ENCODE measurements at places on chromosomes 1 and 21. TPM values are rescaled to one million over a fixed set of nuclear protein-coding genes. Genes with fewer than 3 reads are reported as not detected.

Gene AMPD1
- total RNA-seq, result not detected

GRCh38 chr1:203025686-203026030 is 633 bp upstream of the PPFIA4 start:
- DNase-seq, result no peak

Gene LMOD1
- 50.1 TPM for total RNA-seq

DNA sequence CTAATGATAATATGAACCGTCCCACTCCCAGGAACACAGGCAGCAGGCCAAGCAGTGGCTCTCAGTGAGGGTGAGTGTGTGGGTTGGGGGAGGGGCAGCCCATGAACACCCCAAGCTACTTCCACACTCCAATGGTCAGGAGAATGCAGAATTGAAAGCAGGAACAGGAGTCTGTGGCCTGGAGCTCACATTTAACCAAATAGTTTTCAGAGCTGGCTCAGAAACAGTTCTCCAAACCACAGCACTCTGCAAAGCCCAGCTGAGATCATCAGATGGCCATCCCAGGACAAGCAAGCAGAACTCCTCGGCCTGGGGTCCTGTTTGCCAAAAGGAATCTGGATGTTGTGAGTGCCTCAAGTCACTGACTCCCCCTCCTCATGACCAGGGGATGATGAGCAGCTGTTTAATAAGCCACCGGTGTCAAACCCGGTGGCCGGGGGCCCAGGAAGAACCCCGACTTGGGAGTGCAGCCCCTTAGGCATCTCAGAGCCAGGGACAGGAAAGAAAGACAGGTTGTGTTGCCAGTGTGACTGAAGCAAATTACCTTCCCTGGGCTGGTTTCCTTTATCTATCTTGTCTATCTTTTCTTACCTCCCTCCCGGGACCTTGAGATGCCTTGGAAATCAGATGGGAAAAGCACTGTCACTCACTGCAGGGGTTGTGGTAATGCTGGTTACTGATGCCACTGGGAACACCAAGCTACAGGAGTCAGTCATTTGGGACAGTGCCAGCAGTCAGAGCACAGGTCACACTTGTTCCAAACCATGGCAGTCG is 20.4 kb downstream of the DEGS1 start:
- DNase-seq, result peak; percentile 44

GRCh38 chr1:53495633-53496345 is 36.6 kb downstream of the DMRTB1 start:
- DNase-seq, result no peak

DNA sequence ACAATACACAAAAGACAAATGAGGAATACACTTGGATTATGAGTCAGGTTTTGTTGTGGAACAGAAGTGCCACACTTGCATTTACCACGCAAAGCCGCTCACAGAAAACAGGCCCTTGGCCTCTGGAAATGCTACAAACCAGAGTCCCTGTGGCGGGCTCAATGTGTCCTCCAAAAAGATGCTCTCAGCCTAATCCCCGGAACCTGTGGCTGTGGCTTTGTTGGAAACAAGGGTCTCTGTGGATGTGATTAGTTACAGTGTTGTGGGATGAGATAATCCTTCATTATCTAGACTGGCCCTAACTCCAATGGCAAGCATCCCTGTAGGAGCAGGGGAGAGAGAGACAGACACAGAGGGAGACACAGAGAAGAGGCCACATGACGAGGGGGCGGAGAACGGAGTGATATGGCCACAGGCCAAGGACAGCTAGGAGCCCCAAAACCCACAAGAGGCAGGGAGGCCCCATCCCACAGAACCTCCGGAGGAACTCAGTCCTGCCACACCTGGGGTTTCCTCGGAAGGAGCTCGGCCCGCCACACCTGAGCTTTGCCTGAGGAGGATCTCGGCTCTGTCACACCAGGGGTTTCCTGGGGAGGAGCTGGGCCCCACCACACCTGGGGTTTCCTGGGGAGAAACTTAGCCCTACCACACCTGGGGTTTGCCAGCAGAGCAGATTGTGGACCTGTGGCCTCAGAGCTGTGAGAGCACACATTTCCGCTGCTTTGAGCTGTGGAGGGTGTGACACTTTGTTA is 55.4 kb downstream of the NPHP4 start:
- DNase-seq, result no peak

DNA sequence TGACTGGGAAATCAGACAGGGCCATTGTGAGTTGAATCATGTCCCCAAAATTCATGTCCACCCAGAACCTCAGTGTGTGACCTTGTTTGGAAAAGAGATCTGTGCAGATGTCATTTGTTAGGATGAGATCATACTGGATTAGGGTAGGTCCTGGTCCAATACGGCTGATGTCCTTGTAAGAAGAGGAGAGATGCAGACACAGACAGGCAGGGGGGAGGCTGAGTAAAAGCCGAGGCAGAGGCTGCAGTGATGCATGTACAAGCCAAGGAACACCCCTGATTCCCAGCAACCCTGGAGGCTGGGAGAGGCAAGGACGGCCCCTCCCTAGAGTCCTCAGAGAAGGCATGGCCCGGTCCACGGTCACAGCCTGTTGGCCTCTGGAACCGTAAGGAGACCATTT is 15.9 kb upstream of the NPPB start:
- no peak for DNase-seq

Gene RIPPLY3
- under 0.01 TPM for total RNA-seq

DNA sequence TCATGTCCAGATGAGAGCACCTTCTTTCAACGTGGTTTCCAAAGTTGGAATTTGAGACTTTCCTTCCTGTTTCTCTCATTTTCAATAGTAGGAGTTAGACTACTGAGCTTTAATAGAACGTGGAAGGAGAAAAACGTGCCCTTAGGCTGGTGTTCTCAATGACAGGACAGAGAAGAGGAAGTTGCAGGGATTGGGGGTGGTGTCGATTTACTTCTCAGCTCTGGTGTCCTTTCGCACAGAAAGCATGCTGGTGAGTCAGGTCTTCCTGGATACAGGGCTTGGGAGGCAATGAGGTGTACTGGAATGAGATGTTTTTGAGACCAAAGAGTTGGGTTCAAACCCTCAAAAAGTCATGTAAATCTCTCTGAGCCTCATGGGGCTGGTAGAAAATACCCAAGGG is 67.1 kb downstream of the HIVEP3 start:
- DNase-seq, result peak; percentile 47

DNA sequence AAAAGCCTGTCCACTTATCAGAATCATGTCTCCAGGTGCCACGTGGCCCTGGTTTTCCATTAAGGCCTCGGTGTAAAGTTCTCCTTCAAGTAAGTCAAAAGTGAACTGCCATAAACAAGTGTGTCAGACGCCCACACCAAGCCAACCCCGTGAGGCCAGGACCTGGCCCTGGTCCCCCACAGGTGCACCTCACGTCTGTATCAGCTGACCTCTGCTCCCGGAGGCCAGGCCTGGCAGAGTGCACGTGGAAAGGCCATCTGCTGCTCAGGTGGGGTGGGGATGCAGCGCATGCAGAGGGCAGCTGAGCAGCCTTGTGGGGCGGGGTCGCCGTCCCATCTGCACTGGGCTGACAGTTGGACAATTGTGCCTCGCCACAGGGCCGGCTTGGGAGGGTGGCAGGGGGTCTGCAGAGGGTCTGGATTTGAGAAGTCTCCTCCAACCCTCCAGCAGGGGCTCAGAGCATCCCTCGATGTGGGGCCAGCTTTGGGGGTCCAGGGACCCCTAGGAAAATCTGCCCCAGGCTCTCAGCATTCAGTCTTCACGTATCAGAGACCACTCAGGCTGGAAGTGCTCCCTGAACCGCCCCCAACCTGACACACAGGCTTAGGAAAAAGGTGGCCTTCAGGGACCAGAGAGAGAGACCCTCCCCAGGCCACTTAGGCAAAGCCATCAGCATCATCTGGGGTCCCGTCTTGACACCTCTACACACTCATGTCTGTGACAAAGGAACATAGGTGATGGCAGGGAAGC is 3.0 kb downstream of the SLC19A1 start:
- no peak for DNase-seq

Gene KRTAP12-2
- not detected for total RNA-seq

DNA sequence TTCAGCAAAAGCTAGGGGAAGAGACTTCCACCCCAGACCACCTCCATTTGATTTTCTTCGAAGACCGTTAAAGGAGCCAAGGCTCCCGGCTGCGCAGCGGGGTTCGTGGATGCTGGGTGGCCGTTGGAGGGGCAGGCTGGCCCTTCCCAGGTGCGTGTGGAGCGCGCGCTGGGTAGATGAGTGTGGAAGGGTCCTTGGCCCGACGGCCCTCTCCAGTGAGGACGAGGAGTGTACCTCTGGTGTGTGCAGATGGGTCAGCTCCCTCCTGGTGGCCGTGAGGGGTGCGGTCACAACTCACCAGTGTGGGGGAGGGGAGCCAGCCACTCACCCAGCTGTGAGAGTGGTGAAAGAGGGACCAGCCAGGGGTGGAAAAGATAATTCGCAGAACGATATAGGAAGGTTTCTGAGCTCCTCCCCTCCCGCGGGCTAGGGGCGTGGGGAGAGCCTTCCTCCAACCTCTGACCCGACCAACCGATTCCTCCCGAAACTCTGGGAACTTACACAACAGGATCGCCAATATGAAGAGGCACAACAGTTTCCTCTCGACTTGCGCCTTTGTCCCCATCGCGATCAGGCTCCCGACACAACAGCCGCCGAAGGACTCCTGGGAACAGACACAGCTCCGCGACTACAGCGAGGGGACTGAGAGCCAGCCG is at the start of gene F11R:
Gene F11R, minus strand, starts transcription at position 644 of the 656 bp plus-strand sequence. Its CDS starts 79 bp downstream, at position 565.
- DNase-seq, result peak; percentile 49

- no peak for DNase-seq
Observed at GRCh38 chr1:115643666-115644065, 1.9 kb downstream of the VANGL1 start.

Gene RAP1GAP
- not detected for total RNA-seq

- peak; percentile 58 for DNase-seq
Observed at GRCh38 chr1:224651188-224651587, 35.1 kb downstream of the CNIH3 start.

GRCh38 chr1:201591981-201592380 is 53.1 kb downstream of the NAV1 start:
- DNase-seq, result no peak

DNA sequence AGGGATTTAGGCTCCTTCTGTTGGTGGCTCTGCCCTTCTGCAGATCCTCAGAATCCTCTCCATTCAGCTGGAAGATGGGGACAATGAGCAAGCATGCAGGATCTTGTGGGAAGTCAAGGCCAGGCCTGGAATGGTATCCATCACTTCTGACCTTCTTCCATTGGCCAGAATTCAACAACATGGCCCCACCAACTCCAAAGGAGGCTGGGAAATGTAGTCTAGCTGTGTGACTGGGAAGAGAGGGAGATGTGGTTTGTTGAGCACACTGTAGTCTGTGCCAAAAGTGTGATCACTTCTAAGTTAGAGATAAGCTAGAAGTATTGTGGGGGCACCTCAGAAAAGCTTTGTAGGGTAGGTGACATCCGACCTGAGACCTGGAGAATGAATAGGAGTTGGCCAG is 60.4 kb upstream of the WNT4 start:
- DNase-seq, result no peak

GRCh38 chr1:80310703-80311245 is 1304.2 kb upstream of the ADGRL4 start:
- no peak for DNase-seq

DNA sequence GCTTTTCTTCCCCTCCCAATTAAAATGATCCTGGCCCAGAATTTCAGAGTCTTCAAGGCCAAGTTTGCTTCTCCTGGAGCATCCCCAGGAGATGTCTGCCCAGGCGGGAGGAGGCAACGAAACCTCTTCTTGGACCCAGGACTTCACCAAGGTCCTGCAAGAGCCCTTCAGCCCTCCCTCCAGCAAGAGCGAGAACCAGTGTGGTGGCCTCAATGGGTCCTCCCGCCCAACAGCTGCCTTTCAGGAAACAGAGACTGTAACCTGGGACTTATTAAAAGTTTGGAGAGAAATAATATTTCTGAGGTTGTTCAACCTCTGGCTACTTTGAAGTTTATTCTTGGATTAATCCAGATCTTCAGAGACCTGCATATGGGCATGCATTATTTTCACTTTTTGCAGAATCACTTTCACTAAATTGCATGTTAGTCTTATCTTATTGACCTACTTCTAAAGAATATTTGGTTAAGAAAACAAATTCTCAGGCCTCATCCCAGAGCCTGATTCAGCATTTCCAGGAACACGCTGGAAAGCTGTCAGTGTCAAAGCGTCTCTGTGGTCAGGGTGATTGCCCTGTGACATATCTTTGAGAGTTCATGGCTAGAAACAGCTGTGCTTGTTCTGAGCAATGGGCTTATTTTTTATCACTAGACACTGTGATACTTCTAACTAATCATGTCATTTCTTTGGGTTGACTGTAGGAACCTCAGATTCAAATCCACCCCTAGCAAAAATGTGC is 66.0 kb upstream of the CLDN14 start:
- DNase-seq, result no peak

DNA sequence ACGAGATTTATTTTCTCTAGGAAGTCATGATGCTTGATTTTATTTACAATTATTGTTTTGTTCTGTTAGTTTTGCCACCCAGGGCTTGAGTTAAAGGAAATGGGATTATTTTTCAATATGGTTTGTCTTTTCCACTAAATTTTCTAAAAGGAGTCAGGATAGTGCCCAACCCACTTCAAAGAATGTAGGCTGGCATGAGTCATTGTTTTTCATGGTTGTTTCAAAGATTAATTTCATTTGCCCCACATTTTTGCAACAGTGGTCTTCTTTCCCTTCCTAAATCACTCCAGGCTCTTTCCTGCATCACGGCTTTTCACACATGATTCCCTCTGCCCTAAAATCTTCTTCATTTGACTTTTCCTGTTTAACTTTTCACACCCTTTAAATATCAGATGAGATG is 2.5 kb downstream of the SLAMF6 start:
- no peak for DNase-seq

DNA sequence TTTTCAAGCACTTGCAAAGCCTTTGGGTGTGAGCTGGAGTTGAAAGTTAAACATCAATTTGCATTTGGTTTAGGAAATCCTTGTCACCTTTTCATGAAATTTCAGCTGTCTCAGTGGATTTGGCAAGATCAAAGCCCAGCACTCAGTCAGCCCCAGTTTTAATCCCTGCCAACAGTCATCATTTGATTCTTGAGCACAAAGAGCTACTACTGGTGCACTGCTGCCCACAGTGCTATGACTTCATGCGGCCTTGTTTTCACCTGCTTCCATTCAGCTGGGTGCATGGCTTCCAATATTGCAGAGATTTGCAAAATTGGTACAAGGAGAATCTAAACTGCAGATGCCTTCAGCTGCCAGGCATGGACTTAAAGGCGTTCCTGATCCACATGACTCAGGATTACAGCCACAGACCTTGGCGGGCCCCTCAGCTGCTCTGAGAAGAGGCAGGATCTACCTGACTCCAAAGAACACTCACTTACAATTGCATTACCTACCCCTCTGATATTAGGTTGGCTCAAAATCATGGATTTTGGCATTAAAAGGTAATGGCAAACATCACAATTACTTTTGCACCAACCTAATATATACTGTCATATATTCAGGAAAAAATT is 259.1 kb downstream of the DSCAM start:
- no peak for DNase-seq

DNA sequence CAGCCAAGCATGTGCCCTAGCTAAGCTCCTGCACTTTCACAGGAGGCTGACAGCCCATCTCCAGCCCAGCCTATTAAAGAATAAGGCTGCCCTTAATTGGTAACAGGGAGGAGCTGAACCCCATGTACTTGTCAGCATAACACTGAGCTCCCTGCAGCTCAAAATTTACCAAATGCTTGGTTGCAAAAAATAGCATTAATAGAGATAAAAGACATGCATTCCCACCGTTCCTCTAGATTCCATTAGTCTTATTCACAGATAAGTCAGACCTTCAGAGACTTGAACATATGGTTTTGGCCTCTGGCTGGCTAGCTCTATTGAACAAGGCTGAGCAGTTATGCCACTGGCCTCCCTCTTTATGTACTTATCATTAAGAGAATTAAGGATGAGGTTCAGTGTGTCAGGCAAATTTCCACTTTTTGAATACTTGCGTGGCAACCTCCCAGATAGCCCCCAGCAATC is 29.2 kb downstream of the OLFML3 start:
- peak; percentile 88 for DNase-seq

Measured in fibroblast of villous mesenchyme (primary cell).